Activated T-helper 2 cell treated with anti-CD3 and anti-CD28 coated beads, Interferon-gamma antibody, Interleukin-2, Interleukin-4, amounts not matched to agents 10 μg/mL and 5 μg/mL and 100 μg/mL, durations not matched to agents 14 hours and 24 hours and 36 hours (primary cell): ENCODE measurements at places on chromosomes 4 and X. TPM values are rescaled to one million over a fixed set of nuclear protein-coding genes. Genes with fewer than 3 reads are reported as not detected.

RBM3 gene
- total RNA-seq = 345 and 346 TPM in 2 replicates

GRCh38 chr4:164943192-164943591 lies 34.3 kb downstream of the TRIM61 start:
- no peaks in the 10 kb centered on the region for H3K4me1 ChIP-seq
- DNase-seq = no peak
- H3K4me3 ChIP-seq = no peak overlapping the region
- no peak overlapping the region for H3K27ac ChIP-seq
- H3K27me3 ChIP-seq = peaks cover 8% of the 10 kb centered on the region

DNA sequence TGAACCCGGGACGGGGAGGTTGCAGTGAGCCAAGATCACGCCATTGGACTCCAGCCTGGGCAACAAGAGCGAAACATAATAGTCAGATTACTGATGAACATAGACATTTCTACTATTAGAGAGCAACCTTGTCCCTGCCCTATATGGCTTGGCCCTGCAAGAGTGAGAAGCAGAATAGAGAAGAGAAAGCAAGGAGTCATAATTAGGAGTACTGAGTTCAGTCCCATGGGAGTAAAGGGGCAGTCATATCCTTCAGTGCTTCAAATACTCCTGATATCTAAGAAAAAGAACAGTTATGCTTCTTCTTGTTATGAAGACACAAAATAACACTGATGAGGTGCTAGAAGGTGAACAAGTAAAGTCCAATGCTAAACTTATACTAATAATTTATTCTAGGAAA lies 33.8 kb downstream of the CLDN2 start:
- no peak overlapping the region for H3K27ac ChIP-seq
- no peaks in the 10 kb centered on the region for H3K36me3 ChIP-seq
- H3K27me3 ChIP-seq = no peaks in the 10 kb centered on the region
- DNase-seq = no peak
- no peaks in the 10 kb centered on the region for H3K4me1 ChIP-seq
- H3K4me3 ChIP-seq = no peak overlapping the region

DNA sequence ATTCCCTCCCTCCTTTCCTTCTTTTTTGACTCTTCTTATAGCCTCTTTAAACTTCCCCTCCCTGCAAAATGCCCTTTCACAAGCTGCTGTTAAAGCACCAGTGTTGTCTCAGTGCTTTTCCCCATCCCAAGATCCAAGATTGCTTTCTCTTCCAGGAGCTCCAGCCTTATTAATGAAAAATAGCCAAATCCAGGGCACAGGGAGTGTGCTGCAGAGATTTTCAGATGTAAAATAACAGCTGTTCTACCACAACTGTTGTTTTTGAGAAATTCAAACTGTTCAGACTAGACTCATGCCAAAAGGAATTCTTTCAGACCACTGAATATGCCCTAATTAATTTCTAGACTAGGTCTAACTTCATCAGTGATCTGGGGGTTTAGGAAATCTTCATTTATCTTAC lies 47.0 kb upstream of the GPC3 start:
- no peaks in the 10 kb centered on the region for H3K4me1 ChIP-seq
- peaks cover 4% of the 10 kb centered on the region for H3K27me3 ChIP-seq
- H3K36me3 ChIP-seq = no peaks in the 10 kb centered on the region

- no peak for DNase-seq
- no peaks in the 10 kb centered on the region for H3K4me1 ChIP-seq
- H3K27ac ChIP-seq = no peak overlapping the region
- H3K27me3 ChIP-seq = peaks cover 21% of the 10 kb centered on the region
- H3K4me3 ChIP-seq = no peak overlapping the region
Observed at GRCh38 chr4:113272523-113272922, 223.1 kb downstream of the ANK2 start.

GRCh38 chrX:19579485-19579884 lies 64.2 kb upstream of the MAP3K15 start:
- H3K27me3 ChIP-seq = no peaks in the 10 kb centered on the region
- H3K27ac ChIP-seq = peak overlapping the region; percentile 78
- peaks cover 42% of the 10 kb centered on the region for H3K36me3 ChIP-seq
- H3K4me3 ChIP-seq = no peak overlapping the region
- DNase-seq = no peak

DNA sequence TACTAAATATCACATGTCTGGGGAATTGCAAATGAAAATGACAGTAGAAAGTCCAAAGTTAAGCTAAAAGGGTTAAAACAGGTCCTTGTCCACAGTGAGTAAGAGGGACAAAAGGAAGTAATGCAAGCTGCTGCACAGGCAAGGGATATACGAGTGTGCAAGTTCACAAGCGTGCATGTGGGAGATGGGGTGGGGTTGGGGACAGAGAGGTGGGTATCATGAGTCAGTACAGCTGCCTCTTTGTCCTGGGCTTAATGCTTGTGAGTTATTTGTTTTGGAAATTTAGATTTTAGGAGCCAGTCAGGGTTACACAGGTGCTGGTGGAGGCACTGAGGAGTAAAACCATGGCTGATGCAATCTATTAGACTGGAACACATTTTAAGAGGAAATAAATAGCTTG lies 3.3 kb upstream of the GPRASP2 start:
- H3K27ac ChIP-seq = no peak overlapping the region
- no peak for DNase-seq
- no peaks in the 10 kb centered on the region for H3K4me1 ChIP-seq
- no peaks in the 10 kb centered on the region for H3K36me3 ChIP-seq
- no peak overlapping the region for H3K4me3 ChIP-seq

UFSP2 gene
- total RNA-seq = 26.4 and 34.5 TPM in 2 replicates

UGT2B17 gene
- total RNA-seq = not detected in 2 replicates

DNA sequence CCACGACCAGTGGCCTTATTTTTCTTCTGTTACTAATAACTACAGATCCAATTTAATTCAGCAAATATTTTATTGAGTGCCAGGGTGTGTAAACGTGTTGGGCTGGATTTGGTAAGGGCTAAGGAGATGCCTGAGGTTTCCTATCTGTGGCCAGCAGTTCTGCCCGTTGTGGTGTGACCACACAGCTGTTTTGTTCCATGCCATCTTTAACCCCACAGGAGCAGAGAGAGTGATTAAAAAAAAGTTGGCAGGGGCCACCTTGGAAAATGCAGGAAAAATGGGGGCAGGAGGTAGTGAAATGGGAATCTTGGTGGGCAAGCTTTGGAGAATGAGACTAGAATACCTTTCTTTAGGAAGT lies 1.1 kb downstream of the PLAC8 start:
- peak overlapping the region; percentile 70 for H3K27ac ChIP-seq
- peak overlapping the region; percentile 81 for H3K4me3 ChIP-seq
- peaks cover 47% of the 10 kb centered on the region for H3K4me1 ChIP-seq
- H3K36me3 ChIP-seq = peaks cover 22% of the 10 kb centered on the region

PPBP gene
- total RNA-seq = not detected in 2 replicates

DNA sequence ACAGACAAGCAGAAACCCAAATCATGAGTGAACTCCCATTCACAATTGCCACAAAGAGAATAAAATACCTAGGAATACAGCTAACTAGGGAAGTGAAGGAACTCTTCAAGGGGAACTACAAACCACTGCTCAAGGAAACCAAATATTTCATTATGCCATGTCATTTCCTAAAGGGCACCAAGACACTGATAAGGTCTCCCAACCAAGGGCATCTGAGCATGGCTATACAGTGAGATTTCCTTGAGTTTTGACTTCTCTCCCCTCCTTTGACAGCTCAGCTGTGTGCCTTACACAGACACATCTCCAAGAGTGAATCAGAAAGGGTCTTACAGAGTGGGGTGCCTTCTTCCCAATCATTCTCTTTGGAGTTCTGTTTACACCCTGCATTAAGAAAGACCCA lies 40.4 kb downstream of the PCDH7 start:
- H3K27me3 ChIP-seq = no peaks in the 10 kb centered on the region
- DNase-seq = no peak
- H3K27ac ChIP-seq = no peak overlapping the region
- no peak overlapping the region for H3K4me3 ChIP-seq
- no peaks in the 10 kb centered on the region for H3K36me3 ChIP-seq

REELD1 gene
- total RNA-seq = not detected in 2 replicates

SGCB gene
- 21.2 and 21.5 TPM in 2 replicates for total RNA-seq

DNA sequence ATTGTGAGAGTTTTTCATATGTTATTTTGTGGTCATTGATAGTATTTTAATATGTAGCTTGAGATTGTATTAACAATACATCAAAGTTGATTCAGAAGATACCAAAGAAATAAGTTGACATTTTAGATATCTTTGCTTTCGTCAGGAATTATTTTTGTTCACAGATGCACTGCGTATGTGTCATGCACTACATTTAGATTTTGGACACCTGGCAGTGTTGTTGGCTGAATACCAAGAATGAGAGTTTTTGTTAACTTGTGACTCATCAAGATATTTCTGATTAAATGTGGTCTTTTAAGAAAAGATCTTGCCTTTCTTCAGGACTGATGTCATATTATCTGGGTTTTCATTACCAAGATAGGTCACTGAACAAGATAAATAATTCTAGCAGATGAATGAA lies 633.4 kb downstream of the CENPC start:
- H3K27me3 ChIP-seq = no peaks in the 10 kb centered on the region
- no peaks in the 10 kb centered on the region for H3K36me3 ChIP-seq
- H3K4me3 ChIP-seq = no peak overlapping the region
- DNase-seq = no peak
- no peak overlapping the region for H3K27ac ChIP-seq

DNA sequence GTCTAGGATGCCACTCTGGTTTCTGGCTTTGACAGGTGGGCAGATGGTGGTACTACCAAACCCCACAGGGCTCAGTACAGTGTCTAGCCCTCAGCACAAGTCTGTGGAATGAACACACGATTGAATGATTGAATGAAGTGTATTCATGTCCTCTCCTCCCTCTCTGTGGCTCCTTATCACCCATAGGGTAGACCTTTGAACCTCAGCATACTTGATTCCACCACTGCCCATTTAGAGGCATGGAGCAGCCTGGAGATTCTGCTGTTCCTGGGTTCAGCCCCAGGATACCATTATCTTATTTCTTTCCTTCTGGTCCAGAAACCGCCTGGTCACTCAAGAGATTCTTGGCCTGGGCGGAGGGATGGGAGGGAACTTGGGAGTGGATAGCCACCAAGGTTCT lies 53.9 kb downstream of the PRPS1 start:
- H3K27me3 ChIP-seq = no peaks in the 10 kb centered on the region
- peaks cover 44% of the 10 kb centered on the region for H3K4me1 ChIP-seq
- no peak for DNase-seq
- H3K4me3 ChIP-seq = no peak overlapping the region
- H3K27ac ChIP-seq = no peak overlapping the region

- H3K36me3 ChIP-seq = peaks cover 5% of the 10 kb centered on the region
- H3K27me3 ChIP-seq = no peaks in the 10 kb centered on the region
- H3K27ac ChIP-seq = no peak overlapping the region
- H3K4me1 ChIP-seq = peaks cover 5% of the 10 kb centered on the region
- H3K4me3 ChIP-seq = no peak overlapping the region
- DNase-seq = no peak
Observed at GRCh38 chrX:39974270-39974669, 123.5 kb downstream of the BCOR start.

GLRA3 gene
- not detected in 2 replicates for total RNA-seq

DNA sequence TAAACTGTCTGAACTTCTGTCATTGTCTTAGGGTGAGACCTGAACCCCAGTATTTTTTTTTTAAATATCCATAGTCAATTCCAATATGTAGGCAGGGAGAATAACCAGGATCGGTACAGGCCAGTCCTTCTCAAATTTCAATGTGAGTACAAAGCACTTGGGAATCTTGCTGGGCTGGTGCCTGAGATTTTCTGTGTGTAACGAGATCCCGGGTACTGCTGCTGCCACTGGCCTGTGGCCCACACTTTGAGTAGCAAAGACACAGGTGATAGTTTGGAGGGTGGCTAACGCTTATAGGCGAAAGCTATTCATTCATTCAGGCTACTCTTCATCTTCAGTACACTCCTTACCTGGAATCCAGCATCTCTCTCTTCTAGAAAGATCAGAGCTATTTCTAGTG lies 923.6 kb upstream of the TENM3 start:
- DNase-seq = no peak
- no peaks in the 10 kb centered on the region for H3K4me1 ChIP-seq
- H3K27ac ChIP-seq = no peak overlapping the region
- no peaks in the 10 kb centered on the region for H3K27me3 ChIP-seq

TMEM271 gene
- not detected in 2 replicates for total RNA-seq

- no peak overlapping the region for H3K4me3 ChIP-seq
- H3K27ac ChIP-seq = no peak overlapping the region
- DNase-seq = no peak
- H3K36me3 ChIP-seq = no peaks in the 10 kb centered on the region
Observed at GRCh38 chr4:141957416-141957815, 321.0 kb downstream of the IL15 start.

GRCh38 chr4:14539246-14539645 lies 463.0 kb upstream of the CPEB2 start:
- H3K27me3 ChIP-seq = no peaks in the 10 kb centered on the region
- H3K4me1 ChIP-seq = no peaks in the 10 kb centered on the region
- H3K36me3 ChIP-seq = no peaks in the 10 kb centered on the region

GRCh38 chr4:184838249-184839074 lies 12.7 kb upstream of the ACSL1 start:
- no peak for DNase-seq
- no peak overlapping the region for H3K4me3 ChIP-seq
- no peaks in the 10 kb centered on the region for H3K36me3 ChIP-seq
- peaks cover 6% of the 10 kb centered on the region for H3K27me3 ChIP-seq

PNMA3 gene
- total RNA-seq = 0.98 and 1.0 TPM in 2 replicates

DNA sequence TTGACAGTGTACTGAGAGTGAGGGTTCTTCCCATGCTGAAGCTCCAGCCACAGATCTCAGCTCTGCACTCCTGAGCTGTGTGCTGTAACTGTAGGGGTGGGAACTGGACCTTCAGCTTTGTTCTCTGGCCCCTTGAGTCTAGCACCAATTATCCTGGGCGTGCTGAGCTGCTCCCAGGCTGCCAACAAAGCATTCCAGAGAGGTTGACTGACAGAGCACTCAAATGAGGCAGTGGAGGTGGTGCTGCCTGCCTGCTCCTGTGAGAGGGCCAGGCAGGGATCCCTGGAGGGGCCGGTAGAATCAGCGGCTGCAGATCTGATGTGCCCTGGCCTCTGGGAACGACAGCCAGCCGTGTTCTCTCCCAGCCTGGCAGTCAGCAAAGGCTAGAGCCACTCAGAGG lies 375.7 kb upstream of the AADAT start:
- no peaks in the 10 kb centered on the region for H3K4me1 ChIP-seq
- no peak overlapping the region for H3K27ac ChIP-seq
- H3K4me3 ChIP-seq = no peak overlapping the region
- H3K27me3 ChIP-seq = no peaks in the 10 kb centered on the region
- DNase-seq = no peak

- no peak for DNase-seq
- peaks cover 35% of the 10 kb centered on the region for H3K27me3 ChIP-seq
- H3K27ac ChIP-seq = no peak overlapping the region
- H3K36me3 ChIP-seq = no peaks in the 10 kb centered on the region
- H3K4me1 ChIP-seq = peaks cover 5% of the 10 kb centered on the region
Observed at GRCh38 chr4:185109736-185110135, 33.3 kb upstream of the SLC25A4 start.

DNAAF6 gene
- total RNA-seq = not detected in 2 replicates
